HS-5 (cell line): ENCODE measurements at places on chromosomes 12 and 14.

DNA sequence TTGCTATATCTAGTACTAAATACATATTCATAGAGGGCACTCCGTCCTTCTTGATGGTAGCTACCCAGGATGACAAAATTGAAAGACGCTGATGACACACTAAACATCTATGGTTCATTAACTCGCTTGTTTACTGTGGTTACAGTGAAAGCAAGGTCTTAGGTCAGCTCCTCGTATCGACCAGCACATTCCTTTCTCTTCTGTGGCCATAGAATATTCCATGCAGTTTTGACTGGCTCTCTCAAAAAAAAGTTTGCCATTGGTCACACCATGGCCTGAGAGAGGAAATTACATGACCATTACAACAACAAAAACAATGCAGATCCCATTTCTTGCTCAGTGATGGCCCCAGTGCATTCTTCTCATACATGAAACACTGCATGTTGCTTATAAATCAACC, 411.4 kb upstream of the SOX5 start:
- peak; percentile 2 for DNase-seq

GRCh38 chr12:81644503-81644902, 114.6 kb downstream of the PPFIA2 start:
- peak; percentile 35 for DNase-seq

- no peak for DNase-seq
Observed at GRCh38 chr12:131321988-131322387, 368.3 kb downstream of the ADGRD1 start.

- DNase-seq, result no peak
Observed at GRCh38 chr12:89166121-89166520, 186.2 kb downstream of the DUSP6 start.

GRCh38 chr12:49345051-49345824, 1.4 kb upstream of the DNAJC22 start:
- no peak for DNase-seq

DNA sequence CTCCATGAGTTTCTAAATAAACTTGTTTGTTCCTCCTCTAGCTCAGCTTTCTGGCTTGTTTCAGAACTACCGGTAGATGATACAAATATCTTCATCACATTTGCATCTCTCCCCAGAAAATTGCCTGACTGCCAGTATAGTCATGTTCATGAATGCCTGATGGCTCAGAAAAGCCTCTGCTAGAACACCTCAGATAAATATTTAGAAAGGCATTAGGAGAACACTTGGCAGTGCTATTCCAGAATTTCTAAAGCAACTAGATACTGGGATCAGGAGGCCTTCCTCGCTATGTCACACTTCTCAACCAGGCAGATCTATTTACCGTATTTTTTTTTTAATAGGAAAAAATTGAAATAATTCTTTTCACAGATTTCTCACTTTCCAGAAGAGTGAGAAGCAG, 32.3 kb upstream of the KRAS start:
- no peak for DNase-seq

DNA sequence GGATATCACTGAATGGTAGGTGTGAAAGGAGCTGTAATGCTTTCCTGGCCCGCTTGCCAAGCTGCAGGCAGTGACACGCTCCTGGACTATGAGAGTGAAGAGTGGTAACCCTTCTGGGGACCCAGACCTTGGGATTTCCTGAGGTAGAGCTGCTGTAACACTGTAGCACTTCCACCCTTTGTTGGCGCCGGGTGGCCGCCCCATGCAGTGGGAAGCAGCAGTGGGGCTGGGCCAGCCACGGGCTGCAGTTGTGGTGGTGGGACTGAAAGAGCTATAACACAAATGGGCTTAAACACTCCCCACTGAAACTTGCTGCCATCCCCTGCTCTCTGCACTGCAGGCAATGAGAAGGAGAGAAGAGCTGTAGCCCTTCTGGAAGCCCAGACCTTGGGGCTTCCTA, 9.6 kb upstream of the FBXO33 start:
- DNase-seq, result no peak

- no peak for DNase-seq
Observed at GRCh38 chr12:93868771-93869170, 191.6 kb downstream of the CRADD start.

DNA sequence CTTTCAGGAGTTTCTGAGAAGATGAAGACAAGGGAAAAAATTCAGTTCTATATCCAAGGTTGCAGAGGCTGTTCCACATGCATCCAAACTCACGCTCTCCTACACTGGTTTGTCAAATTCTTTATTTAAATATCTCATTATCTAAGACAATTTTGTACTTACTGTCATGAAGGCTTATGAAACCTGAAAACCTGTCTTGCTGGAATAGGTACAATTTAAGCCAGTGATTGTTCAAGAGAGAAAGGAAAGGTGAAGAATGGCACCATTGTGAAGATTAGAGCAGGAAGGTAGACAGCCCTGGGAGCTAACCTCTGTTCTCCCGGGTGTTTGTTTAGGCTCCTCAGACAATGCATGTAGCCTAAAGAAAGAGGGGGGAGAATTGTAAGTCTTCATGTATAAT, 315.1 kb upstream of the PRKD1 start:
- DNase-seq, result no peak

GRCh38 chr14:104001003-104001402, 58.7 kb upstream of the RD3L start:
- DNase-seq, result no peak

DNA sequence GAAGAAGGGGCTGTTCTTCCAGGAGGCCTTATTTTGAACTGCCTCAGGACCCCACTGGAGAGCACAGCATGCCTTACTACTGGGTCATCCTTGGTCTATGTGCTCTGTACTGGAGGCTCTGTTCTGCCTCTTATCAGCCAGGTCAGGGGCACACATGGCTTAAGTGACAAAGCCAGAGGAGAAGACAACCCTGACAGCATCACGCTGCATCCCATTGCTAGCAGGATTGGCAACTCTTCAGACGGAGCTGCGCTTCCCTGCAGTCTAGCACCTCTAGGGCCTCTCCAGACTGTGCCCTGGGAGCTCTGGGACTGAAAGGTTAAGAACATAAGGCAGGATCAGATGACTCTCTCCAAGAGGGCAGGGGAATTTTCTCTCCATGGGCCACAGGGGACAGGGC, 17.3 kb upstream of the TIGAR start:
- DNase-seq, result no peak

DNA sequence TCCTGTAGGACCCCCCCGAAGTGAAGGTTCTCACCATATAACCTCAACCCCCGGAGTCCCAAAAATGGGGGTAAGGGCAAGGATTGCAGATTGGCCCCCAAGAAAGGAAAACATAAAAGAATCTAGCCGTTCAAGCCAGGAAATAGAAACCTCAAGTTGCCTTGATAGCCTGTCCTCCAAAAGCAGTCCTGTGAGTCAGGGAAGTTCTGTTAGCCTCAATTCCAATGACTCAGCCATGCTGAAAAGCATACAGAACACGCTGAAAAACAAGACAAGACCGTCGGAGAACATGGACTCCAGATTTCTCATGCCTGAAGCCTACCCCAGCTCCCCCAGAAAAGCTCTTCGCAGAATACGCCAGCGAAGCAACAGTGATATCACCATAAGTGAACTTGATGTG, 344.2 kb upstream of the RGS6 start:
- no peak for DNase-seq

DNA sequence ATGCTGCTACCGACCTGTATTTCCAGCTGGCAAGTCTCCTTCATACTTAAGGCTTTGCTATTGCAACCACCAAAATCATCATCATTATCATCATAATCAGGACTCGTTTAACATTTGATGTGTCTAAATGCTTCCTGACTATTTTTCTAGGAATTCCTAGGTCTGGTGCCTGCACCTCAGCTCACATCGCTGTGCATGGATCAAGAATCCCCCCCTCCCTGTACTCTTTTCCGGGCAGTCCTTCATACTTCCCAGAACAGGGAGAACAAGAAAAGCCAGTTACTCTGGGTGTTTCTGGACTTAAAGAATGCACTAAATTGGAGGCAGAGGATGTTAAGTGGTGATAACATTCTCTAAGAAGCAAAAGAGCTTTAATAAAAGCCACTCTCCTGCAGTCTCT, 9.4 kb downstream of the ERP27 start:
- DNase-seq, result no peak

DNA sequence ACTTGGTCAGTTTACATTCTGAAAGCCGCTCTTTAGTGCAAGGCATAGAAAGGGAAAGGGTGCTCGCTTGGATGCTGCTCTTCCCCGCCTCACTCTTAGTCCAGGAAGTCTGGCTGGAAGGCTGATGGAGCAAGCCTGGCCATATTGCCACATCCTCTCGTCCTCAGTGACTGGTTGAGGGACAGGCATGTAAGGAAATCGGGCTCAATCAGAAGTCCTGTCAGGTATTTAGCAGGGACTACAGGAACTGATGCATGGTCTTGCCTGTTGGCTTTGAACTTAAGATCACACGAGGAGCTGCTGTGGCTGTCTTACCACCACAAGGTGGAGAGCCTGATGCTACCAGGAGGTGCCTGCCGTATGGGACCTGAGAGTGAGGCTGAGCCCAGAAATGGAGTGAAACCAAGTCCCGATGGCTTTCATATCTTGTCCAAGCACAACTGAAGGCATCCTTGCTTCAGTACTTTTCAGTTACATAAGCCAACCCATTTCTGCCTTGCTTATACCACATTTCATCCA, 10.7 kb upstream of the C12orf75 start:
- DNase-seq, result no peak

DNA sequence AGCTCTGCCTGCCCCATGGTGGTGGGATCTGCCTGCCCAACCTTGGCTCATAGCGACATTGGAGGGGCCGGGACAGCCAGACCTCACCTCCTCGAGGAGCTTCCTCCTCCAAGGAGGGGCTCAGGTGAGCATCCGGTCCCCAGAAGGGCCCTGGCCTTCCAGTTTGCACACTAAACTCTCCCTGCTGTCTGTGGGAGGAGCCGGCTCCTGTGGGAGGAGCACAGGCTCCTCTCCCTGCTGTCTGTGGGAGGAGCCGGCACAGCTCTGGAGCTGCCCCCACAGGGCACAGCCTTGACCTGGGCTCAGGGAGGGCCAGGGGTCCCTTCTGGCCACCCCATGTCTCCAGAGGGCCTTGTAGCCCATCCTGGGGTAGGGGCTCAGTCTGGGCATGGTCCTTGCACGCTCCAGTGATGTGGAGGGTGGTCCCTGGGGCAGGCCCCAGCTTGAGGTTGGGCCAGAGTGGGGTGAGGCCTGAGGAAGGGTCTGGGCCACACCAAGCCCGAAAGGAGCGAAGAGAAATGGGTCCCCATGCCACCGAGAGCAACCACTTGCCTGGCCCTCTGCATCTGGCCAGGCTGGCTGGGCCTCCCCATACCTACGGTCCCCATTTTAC, 147.5 kb upstream of the C14orf180 start:
- no peak for DNase-seq

GRCh38 chr12:25025260-25025659, 76.4 kb upstream of the BCAT1 start:
- DNase-seq, result no peak

- no peak for DNase-seq
Observed at GRCh38 chr14:51208982-51209381, 31.1 kb upstream of the TMX1 start.

- no peak for DNase-seq
Observed at GRCh38 chr12:15629761-15630160, 159.4 kb downstream of the EPS8 start.

DNA sequence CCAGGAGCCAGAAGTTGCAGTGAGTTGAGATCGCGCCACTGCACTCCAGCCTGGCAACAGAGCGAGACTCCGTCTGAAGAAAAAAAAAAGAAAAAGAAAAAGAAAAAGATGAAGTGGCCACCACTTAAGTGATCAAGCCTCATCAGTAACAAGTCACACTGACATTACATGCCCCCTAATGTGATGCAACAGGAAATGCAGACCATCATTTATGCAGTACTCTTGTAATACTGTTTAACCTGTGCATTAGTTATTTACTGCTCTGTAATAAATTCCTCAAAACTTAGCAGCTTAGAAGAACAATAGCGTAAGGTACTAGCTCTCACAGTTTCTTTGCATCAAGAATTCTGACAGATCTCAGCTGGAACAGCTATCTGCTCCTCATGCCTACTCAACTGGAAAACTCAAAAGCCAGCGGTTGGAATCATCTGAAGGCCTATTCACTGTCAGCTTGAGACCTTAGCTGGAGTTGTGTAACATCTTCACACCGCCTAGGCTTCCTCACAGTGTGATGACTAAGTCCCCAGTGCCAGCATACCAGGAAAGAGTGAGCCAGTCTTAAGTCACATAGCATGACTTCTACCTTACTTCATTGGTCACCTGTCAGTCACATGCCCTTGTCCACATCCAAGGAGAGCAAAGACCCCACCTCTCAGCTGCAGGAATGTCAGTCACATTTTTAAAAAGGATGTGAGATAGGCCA, 31.5 kb downstream of the EPS8 start:
- DNase-seq, result peak; percentile 95

DNA sequence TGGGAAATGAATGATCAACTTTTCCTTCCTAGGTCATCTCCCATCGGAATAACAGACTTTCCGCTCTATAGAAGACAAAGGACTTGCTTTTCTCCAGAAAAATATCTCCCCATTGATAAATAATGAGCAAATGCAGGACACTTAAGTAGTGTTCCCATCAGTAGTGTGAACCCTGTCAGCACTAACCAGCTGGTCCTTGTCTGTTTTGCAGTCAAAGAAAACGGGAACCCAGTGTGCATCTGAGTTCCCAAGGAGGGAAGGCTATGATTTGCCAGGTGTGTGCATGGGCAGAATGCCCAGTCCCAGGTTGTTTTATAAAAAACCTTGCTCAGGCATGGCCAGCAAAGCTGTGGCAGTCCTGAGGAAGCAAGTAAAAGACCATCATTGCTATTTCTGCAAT, 256.5 kb upstream of the HMGA2 start:
- DNase-seq, result no peak

DNA sequence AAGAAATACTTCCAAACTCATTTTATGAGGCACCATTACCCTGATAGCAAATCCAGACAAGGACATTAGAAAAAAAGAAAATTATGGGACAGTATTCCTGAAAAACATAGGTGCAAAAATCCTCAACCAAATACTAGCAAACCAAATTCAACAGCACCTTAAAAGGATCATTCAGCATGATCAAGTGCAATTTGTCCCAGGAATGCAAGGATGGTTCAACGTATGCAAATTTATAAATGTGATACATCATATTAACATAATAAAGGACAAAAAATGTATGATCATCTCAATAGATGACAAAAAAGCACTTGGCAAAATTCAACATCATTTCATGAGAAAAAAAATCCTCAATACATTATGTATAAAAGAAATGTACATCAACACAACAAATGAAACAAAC, 162.9 kb downstream of the DUSP6 start:
- DNase-seq, result no peak

GRCh38 chr14:96806836-96807235, 9.7 kb downstream of the VRK1 start:
- DNase-seq, result no peak

- no peak for DNase-seq
Observed at GRCh38 chr12:15848606-15849005, 33.6 kb upstream of the STRAP start.

- DNase-seq, result no peak
Observed at GRCh38 chr12:52185400-52185967, 6.3 kb downstream of the KRT80 start.

GRCh38 chr14:100832311-100832960, 6.5 kb downstream of the MEG3 start:
- DNase-seq, result no peak
